Activated CD8-positive, alpha-beta memory T cell treated with anti-CD3 and anti-CD28 coated beads for 1 hour (primary cell): ENCODE measurements at places on chromosomes 5 and 9.

GRCh38 chr5:73291873-73292272 is 118.9 kb downstream of the TMEM174 start:
- DNase-seq, result no peak

DNA sequence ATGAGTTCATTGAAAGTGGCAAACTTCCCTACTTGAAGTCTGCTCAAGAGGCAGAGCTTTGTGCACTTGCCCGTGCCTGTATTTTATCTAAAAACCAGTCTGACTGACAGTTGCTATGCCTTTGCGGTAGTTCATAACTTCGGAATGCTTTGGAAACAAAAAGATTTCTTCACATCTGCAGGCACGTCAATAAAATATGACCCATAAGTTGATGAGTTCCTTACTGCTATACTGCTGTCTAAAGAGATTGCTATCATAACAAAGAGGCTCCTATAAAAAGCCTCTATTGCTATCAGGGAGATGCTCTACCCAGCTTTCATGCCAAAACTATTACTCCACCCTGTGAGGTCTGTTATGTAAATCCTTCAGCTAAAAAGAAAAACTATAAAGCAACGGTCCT is 25.4 kb upstream of the RNF20 start:
- no peak for DNase-seq

DNA sequence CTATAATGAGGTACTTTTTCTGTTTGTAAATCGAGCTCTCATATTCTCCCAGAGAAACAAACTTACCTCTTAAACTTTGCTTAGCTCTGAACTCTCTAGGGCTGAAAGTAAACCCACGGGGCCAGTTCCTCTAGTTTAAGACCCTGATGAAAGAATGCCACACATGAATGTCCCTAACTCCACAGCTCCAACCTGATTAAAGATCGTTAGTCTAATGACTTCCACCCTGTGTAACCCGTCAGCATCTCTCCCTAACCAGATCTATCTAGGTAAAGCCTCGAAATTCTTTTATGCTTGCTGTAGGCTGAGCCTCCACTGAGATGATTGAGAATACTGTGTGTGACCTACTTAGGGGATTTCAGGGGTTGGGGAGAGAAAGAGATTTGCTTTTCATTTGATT is 27.0 kb downstream of the ADRA1B start:
- DNase-seq, result no peak

GRCh38 chr5:180121826-180122413 is 50.4 kb upstream of the RNF130 start:
- DNase-seq, result no peak

- no peak for DNase-seq
Measured at GRCh38 chr5:112869948-112870347, 8.9 kb downstream of the SRP19 start.

GRCh38 chr9:6356904-6357303 is 28.7 kb downstream of the TPD52L3 start:
- DNase-seq, result no peak

GRCh38 chr9:7097040-7097715 is 339.4 kb downstream of the KDM4C start:
- no peak for DNase-seq

GRCh38 chr9:126108240-126108639 is 218.4 kb upstream of the MVB12B start:
- no peak for DNase-seq

GRCh38 chr5:19555876-19556275 is 432.1 kb downstream of the CDH18 start:
- no peak for DNase-seq

GRCh38 chr9:101026824-101027223 is 1.7 kb upstream of the PLPPR1 start:
- DNase-seq, result no peak

DNA sequence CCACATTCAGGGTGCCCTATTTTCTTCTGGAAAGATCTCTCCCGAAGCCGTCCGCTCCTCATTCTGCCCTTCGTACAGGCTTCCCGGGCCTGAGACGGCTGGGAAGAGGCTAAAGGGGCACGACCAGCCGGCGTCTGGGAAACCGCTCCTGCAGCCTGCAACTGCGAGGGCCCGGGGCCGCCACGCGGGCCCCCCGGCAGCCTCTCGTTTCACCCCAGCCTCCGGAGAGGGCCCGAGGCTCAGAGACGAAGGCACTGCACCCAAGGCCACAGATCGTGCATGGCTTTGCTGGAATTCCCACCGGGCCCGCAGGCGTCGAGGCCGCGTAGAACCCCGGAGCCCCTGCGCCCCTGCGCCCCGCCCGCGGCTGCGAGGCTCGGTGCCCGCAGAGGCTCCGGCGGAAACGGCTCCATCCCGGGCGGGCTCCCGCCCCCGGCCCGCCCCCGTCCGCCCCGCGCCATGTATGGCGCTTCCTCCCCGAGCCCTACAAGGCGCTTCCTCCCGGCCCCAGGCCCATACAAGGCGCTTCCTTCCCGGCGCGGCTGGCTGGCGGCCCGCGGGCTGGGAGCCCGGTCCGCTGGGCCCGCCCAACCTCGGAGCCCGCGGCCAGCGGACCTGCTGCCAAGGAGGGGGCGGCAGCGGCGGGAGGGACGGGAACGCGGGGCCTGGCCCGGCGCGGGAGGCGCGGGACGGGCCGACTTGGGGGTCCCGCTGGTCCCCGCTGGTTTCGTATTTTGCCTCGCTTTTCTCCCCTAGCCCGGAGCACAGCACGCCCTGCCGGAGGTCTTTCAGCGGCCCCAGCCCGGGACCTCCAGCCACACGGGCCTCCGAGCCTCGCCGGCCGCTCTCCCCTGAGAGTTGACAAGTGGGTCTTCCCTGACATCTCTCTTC is 26.6 kb downstream of the EGR1 start:
- no peak for DNase-seq

GRCh38 chr9:92637326-92637725 is 32.6 kb downstream of the IPPK start:
- no peak for DNase-seq

GRCh38 chr9:61668846-61669245 is 479.0 kb downstream of the SPATA31A7 start:
- DNase-seq, result no peak

- no peak for DNase-seq
Measured at GRCh38 chr5:128669803-128670202, 131.8 kb upstream of the FBN2 start.

- DNase-seq, result no peak
Measured at GRCh38 chr5:68336200-68336599, 120.6 kb downstream of the PIK3R1 start.

DNA sequence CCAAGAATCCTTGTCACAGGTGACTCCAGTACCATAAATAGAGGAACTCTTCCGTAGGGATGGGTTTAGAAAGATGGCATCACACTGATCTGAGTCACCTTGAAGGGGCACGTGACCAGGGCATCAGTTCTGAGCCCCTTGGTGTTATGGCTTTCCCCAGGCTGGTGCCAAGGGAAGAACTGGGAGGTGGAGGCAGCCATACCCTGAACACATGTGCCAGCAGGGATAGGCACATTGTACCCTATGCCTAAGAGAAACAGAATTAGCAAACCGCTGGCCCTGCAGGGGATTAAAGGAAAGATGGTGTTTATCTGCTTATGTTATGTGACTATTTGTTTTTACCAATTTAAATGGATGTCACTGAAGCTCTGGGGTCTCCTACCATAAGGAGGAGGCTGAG is 196.2 kb downstream of the RGS3 start:
- DNase-seq, result no peak

- DNase-seq, result no peak
Measured at GRCh38 chr5:33726422-33727165, 165.2 kb downstream of the ADAMTS12 start.

- DNase-seq, result no peak
Measured at GRCh38 chr9:110752766-110753165, 84.2 kb downstream of the MUSK start.

GRCh38 chr5:141330299-141331080 is at the start of gene PCDHGA1:
PCDHGA1 (plus strand) TSS chr5:141330514.
- no peak for DNase-seq

GRCh38 chr5:181223729-181224389 is 778 bp downstream of the TRIM41 start:
- no peak for DNase-seq

GRCh38 chr5:31809050-31809870 is 170.3 kb downstream of the PDZD2 start:
- DNase-seq, result no peak

DNA sequence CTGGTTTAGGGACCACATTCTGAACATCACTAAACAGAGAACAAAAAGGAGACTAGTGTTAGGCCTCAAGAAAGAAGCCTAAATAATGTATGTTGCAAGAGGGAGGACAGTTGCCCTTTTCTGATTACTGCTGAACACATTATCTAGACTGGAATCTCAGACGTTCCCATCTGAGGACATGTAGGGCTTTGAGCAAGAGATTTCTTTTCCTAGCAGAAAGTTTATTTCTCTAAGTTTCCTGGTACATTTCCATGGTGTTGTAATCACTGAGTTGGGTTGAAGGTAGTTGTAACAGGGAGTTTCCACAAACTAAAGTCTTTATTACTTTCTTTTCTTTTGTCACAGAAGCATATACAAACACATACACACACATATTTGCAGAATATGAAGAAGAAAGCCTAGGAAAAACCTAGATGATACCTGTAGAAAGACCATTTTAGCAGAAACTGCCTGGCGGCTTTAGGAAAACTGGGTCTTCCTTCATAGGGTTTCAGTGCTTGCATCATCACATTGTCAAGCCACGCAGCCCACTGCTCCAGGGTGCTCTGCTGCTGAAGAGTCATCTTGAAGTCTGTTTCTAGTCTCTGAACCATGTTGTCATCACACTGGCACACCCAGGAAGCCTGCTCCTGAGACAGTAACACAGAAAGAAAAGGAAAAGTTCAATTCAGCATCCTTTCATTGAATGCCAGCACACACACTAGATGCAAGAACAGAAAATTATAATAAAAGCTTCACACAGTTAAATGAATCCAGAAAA is 269.1 kb downstream of the RFX3 start:
- no peak for DNase-seq

DNA sequence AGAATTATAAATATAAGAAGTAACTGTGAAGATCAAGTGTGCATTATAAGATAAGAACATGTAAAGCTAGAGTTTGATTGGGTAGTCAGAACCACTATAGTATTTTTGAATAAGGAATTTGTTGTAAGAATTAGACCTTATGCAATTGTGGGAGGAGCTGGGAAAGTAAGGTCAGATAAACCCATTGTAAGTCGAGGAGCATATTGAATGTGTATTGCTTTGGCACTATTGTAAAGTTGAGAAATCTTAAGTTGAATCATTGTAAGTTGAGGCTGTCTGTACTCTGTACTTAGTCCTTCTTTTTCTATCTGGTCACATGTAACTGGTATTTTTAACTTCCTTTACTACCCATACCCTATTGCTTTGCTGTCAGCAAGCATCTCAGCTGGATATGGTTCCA is 158.7 kb downstream of the CCDC171 start:
- DNase-seq, result no peak

DNA sequence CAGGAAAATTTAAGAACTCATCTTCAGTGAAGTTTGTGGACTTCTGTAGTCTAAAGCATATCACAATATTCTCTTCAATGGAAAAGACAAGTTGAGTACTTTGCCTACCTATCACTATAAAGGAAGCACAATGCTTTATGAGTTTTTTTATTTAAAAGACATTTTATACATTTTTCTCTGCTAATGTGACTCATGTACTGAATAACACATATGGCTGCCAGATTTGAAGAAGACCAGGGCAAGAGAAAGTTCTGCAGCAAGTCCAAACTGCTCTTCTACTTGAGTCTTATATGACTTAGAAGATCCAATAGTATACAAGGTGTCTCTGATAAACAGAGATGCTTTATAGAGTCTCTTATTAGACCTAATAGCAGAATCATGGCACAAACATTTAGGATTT is 978.4 kb downstream of the TLE4 start:
- no peak for DNase-seq

GRCh38 chr9:134213508-134213850 is 49.1 kb upstream of the RNU6ATAC start:
- no peak for DNase-seq
